ENCODE measurements at places on chromosomes 1 and 21.
A peak's percentile ranks its signal among the peaks of the same experiment; 100 is the strongest.

DNA sequence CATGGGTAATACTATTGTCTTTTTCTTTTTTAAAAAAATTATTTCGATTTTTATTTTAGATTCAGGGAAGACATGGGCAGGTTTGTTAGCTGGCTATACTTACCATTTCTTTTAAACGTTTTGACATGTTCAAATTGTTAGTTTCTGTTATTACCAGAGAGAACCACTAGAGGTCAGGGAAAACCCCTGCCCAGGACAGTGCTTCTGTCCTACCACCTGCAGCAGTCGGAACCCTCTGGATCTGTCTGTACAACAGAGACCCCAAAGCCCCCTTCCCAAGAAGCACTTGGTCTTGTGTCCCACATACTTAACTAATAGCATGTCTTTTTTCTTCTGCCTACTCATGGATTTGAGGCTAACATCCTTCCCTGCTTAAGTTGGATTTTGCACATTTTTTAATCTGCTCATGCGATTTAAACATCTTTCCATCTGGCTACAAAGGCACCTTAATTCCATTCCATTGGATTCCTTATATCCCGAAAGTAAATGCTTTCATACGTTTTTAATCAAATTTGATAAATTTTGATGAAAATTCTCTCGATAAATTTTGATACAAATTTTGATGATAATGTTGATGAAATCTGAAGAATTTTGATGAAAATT lies 10.0 kb upstream of the C1orf115 start:
- peak; percentile 35 for DNase-seq

GRCh38 chr1:54168206-54168965 lies 15.6 kb upstream of the CDCP2 start:
- DNase-seq, result no peak

- no peak for DNase-seq
Measured at GRCh38 chr1:14377386-14377785, 221.1 kb upstream of the KAZN start.

GRCh38 chr1:18058206-18058921 lies 49.2 kb upstream of the IGSF21 start:
- no peak for DNase-seq

- peak; percentile 83 for DNase-seq
Measured at GRCh38 chr1:202807926-202808757, at the start of gene KDM5B. Gene KDM5B, minus strand, starts transcription at chr1:202808421. Its CDS starts 116 bp downstream, at chr1:202808305.

- DNase-seq, result no peak
Measured at GRCh38 chr21:37273911-37274690, 7.0 kb upstream of the VPS26C start.

DNA sequence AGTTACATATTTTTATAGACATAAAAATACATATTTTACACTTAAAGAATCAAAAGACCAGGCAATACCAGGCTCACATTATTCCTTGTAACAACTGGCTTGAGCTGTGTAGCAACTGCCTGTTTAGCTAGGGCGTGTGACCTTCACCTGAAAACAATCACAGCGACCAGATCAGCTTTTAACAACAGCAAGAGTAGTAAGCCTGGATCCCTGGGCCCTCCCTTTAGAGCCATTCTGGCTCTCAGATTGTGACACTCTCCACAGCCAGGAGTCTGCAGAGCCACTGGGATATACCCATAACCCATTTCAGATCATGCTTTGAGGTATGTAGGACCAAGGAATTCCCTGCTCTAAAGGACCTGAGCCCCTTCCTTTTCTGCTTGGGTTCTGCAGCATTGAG lies 29.4 kb upstream of the GNG4 start:
- DNase-seq, result no peak
